DMS153 (cell line): ENCODE measurements at places on chromosomes 3 and 15.
A peak's percentile ranks its signal among the peaks of the same experiment; 100 is the strongest.

GRCh38 chr3:30583973-30584372 is 22.4 kb upstream of the TGFBR2 start:
- DNase-seq = no peak

- DNase-seq = no peak
Measured at GRCh38 chr3:30341851-30342250, 264.6 kb upstream of the TGFBR2 start.

DNA sequence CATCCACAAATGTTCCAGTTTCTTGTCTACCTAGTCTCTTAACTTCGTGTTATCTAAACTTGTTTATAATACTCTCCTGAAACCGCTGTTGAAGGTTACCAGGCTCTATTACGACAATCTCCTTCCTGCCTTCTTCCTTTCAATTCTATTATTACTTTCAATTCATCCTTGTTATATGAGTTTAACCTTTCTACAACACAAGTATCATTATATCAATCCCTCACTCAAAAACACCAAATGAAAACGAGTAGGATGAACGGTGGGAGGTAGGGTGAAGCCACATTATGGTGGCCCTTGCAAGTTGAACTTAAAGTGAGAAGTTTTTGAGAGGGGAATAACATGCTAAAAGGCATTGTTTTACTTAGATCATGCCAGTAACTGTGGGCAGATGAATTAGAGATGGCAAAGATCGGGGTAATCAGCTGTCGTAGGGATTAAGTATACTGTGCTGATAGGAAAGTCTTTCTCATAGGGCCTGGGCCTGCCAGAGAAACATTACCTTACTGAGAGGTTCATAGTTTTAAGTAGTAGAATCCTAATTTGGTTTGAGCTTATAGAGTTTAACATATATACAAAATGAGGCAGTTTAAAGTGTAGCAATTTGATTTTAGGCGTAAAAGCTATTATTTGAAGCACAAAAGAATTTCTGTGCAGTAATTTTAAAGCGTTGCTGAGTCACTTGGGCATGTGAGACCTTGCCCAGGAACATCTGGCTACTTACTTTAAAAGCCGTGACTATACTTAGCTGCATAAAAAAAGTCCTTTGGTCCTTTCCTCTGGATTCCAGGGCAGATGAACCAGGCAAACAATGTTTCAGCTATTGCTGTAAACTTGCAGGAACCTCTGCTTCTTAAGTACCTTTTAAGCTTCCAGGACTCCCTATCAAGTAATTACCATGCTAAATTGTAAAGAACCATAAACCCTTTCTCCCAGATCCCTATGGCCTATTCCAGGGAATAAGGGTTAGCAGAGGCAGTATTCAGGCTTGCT is 3.3 kb upstream of the CEP97 start:
- no peak for DNase-seq

GRCh38 chr3:130276203-130276803 is 69.2 kb upstream of the COL6A5 start:
- DNase-seq = peak; percentile 27

DNA sequence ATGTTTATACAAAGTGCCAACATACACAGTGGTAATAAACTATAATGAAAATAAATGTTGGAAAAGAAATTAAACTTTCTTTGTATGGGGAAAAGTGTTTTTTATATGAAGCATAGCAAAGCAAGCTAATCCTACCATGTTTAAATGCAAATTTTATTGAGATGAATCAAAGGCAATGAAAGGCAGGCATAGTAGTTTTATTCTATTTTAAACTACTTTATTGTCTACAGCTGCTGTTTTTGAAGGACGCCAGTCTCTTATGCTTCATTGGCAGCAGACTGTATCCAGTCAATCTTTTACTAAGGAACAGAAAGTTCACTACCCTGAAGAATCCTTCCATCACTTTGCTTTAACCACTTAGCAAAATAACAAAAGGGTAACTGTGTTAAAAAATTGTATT is 761.0 kb downstream of the ROBO2 start:
- DNase-seq = no peak

DNA sequence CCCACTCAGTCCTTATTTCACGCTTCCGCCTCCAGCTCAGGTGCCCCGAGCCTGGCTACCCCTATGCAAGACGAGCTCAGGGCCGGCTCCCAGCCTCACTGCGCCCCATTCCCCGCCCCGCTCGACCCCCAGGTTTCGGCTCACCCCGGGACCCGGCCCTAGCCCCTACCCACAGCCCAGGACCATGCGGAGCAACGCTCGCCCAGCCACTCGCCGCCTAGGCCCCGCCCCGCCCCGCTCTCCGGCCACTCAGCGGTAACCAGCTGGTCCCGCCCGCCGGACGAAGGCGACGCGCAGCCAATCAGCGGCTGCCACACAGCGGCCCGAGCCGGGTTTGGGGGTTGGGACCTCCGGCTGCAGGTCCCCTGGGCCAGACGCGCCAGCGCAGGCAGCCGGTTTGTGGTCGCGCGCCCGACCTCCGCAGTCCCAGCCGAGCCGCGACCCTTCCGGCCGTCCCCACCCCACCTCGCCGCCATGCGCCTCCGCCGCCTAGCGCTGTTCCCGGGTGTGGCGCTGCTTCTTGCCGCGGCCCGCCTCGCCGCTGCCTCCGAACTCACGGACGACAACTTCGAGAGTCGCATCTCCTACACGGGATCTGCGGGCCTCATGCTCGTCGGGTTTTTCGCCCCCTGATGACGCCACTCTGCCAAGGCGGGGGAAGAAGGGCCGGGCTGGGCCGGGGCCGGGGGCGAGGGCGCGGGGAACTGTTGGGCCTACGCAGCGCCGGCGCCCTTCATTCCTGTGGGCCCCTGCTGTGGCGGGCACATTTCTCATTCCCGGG is at the start of gene CATSPER2:
Gene CATSPER2 (minus strand): TSS at position 196 of the 781 bp plus-strand sequence. CDS start 783 bp downstream, outside the sequence.
- no peak for DNase-seq

GRCh38 chr3:31505371-31506048 is 27.2 kb upstream of the STT3B start:
- DNase-seq = no peak

GRCh38 chr3:71294919-71295318 is 288.6 kb downstream of the FOXP1 start:
- DNase-seq = no peak

DNA sequence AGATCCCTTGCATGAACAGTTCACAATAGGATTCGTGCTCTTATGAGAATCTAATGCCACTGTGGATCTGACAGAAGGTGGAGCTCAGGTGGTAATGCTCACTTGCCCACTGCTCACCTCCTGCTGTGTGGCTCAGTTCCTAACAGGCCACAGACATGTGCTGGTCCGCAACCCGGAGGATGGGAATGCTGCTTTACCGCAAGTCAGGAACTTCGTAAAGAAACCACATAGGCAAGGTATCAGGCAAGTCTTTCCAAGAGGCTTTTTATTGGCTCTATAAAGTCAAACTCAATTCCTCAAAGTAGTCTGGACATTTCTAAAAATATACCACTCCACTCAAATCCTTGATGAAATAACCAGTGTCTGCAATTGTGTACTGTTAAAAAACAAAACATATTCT is 56.1 kb downstream of the OSTN start:
- DNase-seq = no peak

GRCh38 chr15:25133804-25134203 is 179.0 kb downstream of the SNRPN start:
- no peak for DNase-seq

DNA sequence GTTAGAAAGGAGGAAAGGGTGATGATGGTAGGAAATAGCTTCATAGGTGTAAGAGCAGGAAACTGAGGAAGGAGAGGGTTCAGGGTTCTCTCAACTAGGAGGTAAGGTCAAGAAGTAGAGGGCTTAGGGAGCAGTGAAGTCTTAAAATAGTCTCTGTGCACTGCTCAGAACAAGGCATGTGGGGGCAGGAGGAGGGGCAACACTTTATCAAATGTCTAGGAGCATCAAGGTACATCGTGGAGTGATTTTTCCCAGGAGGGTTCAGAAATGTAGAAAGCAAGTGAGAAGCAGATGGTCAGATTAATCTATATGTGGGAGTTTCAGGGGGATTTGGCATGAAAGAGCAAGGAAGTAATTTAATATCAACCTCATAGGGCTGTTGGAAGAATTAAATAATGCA is 58.8 kb downstream of the TNIK start:
- DNase-seq = no peak

GRCh38 chr3:12527757-12528143 is 17.5 kb downstream of the MKRN2OS start:
- DNase-seq = no peak

DNA sequence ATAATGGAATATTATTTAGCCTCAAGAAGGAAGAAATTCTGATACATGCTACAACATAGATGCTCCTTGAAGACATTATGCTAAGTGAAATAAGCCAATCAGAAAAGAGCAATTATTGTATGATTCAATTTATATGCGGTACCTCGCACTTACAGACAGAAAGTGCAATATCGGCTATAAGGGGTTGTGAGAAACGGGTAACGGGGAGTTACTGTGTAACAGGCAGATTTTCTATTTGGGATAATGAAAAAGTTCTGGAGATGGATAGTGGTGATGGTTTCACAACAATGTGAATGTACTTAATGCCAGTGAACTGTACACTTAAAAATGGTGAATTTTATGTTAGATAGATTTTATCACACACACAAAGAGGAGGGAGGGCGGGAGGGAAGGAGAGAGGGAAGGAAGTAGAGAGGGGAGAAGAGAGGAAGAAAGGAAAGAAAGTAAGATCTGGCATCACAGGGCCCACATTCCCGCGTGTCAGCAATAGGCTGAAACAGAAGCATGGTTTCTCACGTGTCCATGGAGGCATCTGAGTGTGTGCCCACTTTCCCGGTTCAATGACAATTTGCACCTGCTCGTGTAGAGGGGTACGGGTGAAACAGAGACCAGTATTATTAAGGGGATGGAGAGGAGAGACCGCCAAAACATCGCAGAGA is 700 bp upstream of the BLM start:
- DNase-seq = no peak

DNA sequence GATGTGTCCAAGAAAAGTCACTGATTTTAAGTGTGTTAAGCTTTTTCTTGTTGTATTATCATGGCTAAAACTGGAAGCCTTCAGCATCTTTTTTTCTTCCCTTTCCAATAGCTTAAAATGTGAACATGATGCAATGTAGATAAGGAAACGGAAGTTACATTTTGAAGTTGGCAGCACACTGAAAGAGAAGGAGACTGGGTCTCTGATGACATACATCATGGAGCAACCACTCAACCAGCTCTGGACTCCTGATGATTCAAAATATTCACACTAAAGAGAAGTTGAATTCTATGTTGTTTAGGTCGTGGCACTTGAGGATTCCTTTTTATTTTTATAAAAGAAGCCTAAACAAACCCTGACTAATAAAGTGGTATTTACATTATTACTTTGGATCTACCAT is 488.3 kb upstream of the ALCAM start:
- DNase-seq = no peak

- DNase-seq = no peak
Measured at GRCh38 chr3:188262488-188262887, 108.5 kb downstream of the LPP start.

DNA sequence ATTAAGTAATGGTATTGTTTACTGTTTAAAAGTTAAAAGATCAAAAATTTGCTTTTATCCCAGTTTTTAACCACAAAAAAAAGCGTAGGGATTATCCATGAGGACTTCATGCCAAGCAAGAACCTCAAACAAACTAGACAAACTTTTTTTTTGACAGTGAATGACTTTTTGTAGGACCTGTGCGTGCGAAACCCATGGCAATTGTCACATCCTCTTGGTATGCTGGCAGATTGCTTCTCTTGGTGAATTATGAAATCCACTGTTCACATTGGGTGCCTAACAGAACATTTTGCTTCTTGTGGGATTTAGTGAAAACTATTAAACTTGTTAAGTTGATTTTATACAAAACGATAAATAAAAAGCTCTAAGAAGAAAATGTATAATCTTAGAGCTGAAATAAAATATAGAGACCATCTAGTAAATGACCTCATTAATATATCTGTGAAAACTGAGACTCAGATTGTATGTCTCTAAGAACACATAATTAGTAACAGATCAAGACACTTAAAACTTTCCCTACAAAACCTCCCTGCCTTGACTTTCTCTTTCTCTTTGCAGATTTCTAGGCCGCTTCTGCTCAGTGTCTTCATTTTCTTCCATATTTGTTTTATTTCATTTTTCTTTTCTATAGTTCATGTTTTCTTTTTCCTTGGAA is 87.3 kb upstream of the CGNL1 start:
- DNase-seq = no peak

DNA sequence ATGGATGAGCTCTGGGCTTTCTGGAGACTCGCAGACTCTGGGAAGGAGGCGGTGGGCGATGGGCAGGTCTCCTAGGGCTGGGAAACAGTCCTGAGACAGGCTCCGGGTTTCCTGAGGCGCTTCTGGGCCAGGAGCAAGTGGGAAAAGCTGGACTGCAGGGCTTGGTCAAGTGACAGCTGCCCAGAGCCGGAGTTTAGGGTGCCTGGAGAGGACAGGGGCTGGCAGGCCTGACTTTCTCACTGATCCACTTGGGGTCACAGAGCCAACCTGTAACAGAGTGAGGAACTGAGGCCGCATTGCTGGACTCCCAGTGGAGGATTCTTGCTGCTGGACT is 107.9 kb downstream of the APBA2 start:
- DNase-seq = no peak

DNA sequence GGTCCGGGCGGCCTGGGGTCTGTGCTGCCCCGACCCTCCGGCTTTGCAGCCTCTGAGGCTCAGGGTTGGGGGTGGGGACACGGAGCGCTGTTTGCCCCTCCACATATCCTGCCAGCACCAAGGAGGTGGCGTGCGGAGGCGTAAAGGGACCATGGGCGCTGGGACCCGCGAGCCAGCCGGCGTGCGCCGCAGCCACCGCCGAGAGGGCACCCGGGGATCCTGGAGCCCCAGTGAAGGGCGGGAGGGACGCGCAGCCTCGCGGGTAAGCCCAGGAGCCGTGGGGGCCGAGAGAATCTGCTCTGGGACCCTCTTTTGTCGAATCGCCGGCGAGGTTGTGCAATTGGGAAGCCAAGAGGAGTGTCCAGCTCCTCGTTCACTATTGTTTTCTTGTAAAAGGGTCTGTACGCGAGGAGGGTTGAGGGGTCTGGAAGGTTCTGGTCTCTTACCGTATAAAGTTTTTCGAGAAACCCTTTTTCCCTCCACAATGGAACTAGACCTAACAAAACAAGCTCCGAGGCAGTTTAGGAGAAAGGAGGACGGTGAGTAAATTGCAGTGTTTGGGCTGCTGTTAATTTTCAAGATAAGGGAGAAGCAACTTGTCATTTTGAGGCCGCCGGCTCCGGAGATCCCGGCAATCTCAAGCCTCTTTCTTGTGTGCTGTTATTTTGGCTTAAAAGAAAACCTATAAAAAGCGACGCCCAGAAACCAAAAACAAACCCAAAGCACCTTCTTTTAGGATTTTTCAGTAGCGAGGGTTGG is 29.9 kb upstream of the ST3GAL6 start:
- DNase-seq = no peak

GRCh38 chr3:149174901-149175300 is 45.5 kb downstream of the HPS3 start:
- no peak for DNase-seq
